ENCODE measurements at places on chromosomes 7 and 10.
A peak's percentile ranks its signal among the peaks of the same experiment; 100 is the strongest.

DNA sequence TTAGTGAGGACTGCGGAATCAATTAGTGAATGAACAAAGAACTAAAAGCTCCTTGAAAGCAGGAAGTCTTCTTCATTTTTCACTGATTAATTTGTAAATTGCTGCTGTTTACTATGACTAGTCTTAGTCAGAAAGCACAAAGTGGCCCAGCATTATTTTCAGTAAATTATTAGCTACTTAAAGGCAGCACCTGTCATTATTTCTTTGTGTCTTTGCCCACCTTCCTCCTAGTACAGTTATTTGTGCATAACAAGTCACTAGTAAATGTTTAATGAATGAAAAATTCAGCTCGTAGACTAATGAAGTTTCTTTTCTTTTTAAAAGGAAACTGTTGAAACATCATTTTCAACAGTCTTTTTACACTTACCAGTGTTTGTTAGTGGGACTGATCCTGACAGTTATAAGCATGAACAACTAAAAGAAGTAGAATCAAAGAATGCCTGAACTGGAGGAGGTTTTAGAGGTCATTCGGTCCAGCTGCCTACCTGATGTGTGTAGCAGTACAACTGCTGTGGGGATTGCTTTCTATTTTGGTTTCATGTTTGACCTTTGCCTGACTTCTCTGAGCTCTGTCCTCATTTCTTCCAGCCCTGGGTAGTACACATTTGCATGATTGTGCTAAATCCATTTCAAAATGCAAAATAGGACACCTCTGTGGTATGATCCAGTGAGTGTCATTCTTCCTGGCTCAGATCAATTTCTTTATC, 140.0 kb upstream of the PHYHIPL start:
- no peak for DNase-seq

DNA sequence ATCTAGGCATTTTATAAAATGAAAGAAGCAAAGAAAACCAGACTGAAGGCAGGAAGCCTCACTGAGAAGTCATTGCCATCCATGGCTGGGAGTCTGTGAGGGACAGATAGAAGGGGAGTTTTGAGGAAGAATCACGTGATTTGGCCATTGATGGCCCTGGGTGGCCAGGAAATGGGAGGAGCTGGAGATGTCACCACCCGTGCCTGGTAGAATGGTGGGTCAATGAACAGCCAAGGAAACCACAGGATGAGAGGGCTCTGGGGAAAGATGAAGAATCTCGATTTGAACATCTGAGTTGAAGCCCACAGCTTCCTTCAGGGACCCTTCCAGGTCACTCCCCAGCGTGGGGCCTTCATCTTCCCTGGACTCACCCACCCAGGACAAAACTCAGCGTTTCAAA, 103.3 kb upstream of the CHST15 start:
- DNase-seq: no peak

DNA sequence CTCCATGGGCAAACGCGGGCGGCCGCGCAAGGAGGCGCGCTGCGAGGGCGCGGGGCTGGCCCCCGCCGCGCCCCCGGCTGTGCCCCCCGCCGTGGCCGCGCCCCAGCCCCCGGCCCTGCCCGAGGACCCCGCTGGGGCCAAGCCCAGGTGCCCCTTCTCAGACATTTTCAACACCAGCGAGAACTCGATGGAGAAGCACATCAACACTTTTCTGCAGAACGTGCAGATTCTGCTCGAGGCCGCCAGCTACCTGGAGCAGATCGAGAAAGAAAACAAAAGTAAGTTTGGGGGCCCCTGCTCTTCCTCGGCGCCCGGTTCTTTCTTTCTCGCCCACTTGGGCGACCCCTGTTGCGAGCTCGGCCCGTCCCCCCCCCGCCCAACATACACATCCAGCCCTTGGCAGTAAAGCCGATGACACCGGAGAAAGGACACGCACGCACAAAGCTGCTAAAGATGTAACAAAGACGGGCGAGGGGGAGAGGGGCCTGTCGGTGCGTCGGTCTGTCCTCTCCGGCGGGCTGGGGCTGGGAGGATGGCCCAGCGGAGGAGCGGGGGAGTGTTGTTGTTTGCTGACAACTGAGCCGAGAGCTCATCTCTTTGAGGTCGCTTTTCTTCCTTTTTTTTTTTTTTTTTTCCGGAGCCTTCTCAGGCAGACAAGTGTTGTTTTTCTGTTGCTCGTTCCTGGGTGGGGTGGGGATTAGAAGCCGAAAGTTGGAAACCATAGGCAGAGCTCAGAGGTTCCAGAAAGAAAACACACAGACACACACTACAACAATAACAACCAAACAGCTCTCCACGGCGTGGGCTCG, 604 bp downstream of the MXI1 start:
- DNase-seq: peak; percentile 79

- DNase-seq: no peak
Measured at GRCh38 chr7:90192876-90193750, 18.4 kb upstream of the STEAP2 start.

DNA sequence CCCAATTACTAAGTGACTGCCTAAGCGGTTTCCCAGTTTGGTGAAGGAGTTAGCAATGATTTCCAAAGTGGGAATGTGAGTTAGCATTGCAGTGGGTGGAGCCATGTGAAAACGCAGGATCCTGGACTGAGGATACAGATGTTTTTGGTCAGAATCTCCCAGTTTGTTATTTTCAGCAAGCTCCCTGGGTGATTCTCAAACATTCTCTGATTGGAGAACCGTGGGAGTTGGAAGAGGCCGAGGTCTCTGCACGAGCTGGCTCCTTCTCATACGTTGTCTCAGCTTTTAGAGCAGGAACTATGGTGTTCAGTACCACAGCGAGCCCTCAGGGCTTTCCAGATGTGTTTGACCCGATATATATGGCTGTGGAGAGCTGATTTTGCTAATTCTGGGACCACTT, 396.5 kb upstream of the NPVF start:
- no peak for DNase-seq

DNA sequence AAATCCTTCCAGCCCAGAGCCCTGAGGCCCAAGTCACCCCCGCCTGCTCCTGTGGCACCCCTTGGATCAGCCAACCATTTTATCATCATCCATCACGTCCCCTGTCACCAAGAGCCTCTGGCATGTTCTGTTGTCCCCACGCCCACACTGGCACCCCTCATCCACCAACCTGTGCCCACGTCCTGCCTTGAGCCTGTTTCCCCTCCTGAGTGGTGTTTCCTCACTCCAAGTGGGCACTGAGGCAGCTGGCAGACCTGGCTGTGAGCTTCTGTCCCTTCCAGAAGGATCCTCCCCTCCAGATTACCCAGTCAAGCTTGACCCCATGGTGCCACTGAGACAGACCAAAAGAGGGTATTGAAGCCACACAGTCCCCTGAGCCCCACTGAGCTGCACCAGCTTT, 71.4 kb upstream of the ANTXRL start:
- no peak for DNase-seq

GRCh38 chr10:19750972-19751371, 65.3 kb upstream of the PLXDC2 start:
- DNase-seq: no peak

GRCh38 chr10:3625959-3626751, 158.9 kb downstream of the KLF6 start:
- DNase-seq: no peak

DNA sequence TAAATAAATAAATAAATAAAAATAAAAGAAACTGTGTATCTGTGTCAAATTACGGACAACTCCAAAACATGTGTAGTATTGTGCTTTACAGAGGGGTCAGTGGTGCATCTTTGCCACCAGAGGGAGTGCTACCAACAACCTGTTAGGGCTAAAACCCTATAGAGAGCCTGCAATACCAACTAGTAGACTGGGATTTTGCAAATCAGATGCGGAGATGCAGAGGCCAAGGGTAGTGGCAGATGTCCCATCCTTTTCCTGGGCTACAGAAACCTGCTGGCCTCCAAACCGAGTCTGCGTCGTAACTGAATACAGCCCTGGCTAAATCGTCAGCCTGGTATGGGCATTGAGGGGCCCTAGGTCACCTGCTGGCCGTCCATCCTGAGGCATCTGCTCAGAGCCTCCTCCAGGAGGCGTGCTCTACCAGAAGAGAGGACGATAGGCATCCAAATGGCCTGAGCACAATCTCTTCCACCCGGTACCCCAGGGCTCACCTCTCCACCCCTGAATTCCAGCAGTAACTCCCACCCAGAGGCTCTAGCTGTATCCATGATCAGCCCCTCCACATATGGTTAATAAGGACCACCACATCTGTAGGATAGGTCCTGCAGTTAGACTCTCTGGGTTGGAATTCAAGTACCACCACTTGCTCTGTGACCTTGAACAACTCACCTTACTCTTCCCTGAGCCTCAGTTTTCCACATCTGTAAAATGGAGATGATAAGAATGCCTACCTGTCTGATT, 6.2 kb upstream of the RRP12 start:
- peak; percentile 45 for DNase-seq

GRCh38 chr7:17651341-17651740, 289.0 kb downstream of the SNX13 start:
- DNase-seq: no peak

DNA sequence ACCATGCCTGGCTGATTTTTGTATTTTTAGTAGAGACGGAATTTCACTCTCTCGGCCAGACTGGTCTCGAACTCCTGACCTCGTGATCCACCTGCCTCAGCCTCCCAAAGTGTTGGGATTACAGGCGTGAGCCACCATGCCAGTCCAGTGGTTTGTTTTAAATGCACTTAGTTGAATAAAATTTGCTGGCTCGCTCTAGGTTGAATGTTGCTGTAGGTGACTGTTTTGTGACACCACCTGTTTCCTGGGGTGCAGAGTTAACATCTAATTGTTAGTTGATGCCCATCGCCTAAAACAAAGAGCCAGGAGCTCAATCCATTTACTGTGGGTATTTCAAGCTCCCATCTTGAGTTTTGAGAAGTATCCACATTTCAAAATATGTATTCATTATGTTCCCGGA, 31.2 kb downstream of the MGAM2 start:
- no peak for DNase-seq

GRCh38 chr10:69948261-69948660, 104.4 kb upstream of the MACROH2A2 start:
- DNase-seq: no peak

- DNase-seq: no peak
Measured at GRCh38 chr7:107185716-107186115, 16.9 kb downstream of the HBP1 start.

Measured in stimulated activated naive CD4-positive, alpha-beta T cell (primary cell).